EH (cell line): ENCODE measurements at places on chromosomes 7 and 10.

- DNase-seq = no peak
Measured at GRCh38 chr10:59678884-59679301, 30.8 kb downstream of the SLC16A9 start.

DNA sequence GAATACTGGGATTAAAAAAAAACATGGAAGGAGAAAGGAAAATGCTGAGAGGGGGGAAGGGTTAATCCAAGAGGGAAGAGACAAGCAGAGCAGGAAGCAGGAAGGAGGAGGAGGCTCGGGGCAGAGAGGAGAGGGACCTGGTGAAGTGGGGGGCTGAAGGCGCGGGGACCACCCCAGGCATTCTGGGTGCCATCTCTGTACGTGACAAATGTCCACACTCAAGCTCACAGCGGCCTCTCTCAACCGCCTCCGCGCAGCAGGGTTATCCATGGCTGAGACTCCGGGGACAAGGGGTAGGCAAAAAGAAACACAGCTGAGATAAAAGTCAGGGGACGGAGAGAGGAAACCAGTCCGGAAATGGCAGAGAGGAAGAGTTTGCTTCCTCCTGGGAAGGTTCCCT is 33.9 kb downstream of the EN2 start:
- DNase-seq = no peak

DNA sequence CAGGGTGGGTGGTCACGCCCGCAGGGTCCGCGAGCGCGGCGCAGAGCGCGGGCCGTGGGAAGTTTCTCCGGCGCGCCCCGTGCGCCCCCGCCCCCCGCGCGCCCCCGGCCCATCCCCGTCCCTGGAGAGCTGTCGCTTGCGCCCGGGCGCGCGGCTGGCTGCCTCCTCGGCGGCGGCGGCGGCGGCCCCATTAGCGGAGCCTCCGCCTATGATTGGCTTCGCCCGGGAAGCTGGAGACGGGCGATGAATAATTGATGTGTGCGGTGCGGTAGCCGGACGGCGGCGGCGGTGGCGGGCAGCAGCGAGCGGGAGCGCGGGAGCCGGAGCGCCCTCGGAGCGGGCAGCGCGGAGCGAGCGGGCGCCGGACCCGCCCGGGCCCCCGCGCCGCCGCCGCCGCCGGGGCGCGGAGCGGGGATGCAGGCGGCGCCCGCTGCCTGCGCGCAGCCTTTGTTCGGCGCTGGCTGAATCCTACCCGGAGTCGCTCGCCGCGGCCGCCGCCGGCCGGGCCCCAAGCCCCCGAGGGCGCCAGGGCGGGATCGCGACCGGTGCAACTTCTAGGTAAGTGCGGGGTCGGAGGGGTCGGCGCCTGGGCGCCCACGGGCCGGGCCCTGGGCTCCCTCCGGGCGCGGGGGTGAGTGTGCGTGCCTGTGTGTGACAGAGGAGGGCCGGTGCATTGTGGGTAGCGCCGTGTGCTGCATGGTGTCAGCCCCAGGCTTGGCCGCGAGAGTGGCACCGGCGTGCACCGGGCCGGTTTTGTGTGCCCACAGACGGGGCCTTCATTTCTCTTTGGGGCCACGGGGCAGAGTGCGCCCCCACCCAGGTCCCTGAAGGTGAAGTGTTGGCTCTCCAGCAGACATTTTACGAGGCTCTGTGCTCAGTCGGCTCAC is 103.8 kb upstream of the PPIF start:
- DNase-seq = peak; percentile 40

DNA sequence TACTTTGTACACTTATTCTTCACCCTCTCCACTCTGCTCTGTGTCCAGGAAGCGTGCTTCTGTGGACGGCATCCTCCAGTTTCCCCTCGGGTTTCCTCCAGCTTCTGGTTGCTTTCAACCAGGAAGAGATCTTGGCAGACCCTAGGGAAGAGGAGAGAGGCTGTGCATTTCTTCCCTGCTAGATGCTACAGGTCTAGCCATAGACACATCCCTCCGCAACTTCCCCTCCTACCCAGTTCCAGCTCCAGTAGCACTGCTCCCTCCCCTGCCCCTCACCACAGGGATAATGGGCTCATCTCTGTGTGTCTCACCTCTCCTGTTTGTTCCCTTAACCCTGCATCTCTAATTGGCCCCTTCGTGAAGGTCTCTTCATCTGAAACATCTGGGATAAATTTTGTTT is 16.3 kb downstream of the TLL2 start:
- DNase-seq = no peak

GRCh38 chr7:96277921-96278320 is 44.0 kb downstream of the SLC25A13 start:
- no peak for DNase-seq

DNA sequence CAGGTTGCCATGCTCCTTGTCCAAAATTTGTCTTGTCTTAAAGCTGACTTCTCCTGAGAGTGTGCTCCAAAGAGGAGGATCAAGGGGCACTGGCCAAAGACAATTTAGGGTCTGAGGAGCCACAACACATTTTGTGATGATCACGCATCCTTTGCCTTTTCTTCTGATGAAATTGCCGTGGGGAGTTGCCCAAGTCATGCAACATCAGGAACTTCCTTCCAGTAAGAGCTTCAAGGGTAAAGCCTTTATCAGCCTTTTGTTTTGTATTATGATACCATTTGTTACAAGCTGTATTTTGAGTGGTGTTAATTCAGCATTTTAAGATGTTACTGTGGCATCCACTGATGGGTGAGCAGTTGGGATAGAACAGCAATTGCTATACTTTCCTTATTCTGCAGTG is 131.2 kb upstream of the MKI67 start:
- DNase-seq = no peak

DNA sequence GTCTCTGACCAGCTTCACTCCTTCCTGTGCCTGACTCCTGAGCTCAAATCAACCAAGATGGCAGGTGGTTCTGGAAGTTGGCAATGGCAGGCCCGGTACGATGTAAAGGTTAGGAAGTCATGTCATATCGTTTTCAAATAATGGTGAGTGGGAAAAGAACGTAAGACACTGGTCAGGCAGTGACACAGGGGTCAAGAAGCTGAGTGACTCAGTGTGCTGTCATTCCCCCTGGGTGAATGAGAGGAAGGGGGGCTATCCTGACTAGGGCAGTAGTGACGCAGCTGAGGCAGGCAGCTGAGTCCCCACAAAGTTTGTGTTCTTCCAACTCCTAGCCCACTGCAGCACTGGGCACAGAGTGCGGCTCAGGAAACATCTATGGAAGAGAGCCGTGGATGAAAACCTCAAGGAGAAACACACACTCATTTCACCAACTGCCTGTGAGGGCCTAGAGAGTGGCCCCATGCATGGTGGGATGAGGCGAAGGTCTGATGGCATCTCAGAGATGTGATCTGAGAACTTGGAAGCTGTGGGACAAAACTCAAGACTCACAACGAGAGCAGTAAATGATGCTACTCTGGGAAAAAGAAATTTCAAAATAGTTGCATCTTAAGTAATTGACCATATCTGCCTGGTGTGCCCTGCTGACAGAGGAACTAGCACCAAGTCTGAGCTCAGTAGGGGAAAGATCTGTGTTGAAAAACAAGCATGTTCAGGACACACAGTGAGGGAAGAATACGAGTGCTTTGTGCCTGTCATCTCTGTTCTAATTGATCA is 23.2 kb downstream of the CREB3L2 start:
- peak; percentile 99 for DNase-seq

- no peak for DNase-seq
Measured at GRCh38 chr10:19730907-19731217, 85.4 kb upstream of the PLXDC2 start.
